ENCODE measurements at places on chromosomes 1 and 21.

DNA sequence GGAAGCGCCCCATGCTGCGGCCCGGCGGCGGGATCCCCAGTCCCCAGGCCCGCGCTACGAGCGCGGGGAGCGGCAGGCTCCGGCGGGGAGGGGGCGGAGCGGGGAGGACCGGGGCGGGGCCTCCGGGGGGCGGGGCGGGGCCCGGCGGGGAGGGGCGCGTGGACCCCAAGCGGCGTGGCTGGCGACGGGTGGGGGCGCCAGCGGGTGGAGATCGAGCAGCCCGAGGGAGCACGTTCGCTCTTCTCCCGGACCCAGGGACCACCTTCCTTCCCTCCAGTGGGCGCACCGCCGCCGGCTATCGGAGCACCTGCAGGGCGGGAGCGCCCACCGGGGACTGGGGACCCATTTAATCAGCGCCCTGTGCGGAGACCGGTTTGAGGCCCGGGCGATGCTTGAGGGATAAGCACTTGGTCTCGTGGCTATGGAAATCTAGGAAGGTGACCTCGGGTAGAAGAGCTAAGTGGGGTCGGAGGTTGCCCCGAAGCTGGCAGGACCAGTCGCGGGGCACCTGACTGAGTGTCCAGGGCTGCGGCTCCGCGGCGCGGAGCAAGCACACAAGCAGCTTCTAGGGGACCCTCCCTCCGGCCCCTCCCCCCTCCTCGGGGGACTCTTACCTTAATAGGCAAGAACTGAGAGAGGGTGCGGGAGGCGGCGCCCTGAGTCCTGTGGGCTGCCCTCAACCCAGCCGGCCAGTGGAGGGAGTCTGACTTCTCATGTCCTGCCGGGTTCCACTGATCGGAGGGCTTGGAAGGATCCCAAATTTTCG lies at the start of gene TSPAN2:
Gene TSPAN2, minus strand, starts transcription at position 84 of the 766 bp plus-strand sequence. Its CDS starts 71 bp downstream, at position 13.
- peak; percentile 45 for DNase-seq

- DNase-seq, result no peak
These were observed 913.5 kb downstream of the MRPL39 start for GRCh38 chr21:24693779-24694178.

DNA sequence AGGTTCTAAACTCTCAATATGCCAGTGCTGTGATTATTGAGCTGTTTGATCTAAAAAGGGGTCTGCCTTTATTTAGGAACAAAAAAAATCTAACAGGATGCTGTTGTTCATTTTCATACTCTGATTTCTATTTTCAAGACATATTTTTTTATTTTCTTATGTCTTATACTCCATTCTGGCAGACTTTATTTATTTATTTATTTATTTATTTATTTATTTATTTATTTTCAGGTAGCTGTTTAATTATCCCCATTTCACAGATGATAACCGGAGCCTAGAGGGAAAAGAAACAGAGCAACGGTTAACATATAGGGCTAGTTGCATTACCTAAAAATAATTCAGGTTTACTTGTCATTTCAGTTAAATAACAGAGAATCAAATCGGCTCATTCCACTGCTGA lies 174.4 kb downstream of the CENPF start:
- no peak for DNase-seq

DNA sequence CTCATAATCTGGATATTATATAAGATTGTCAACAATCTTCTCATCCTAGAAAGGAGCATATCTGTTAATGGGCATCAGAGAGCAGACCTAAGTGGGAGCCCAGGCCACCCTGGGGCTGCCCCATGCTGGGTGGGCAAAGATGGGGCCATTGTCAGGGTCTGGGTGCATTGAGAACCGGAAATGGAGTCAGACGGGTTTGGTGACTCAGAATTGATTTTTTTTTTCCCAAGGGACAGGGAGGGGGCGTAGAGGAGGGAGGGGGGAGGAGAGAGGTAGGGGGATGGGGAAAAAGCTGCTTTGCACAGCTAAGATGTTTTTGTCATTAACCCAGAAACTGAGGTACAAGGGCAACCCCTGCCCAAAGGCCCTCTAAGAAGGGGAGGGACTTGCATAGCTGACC lies 1.3 kb downstream of the ATXN7L2 start:
- peak; percentile 30 for DNase-seq

GRCh38 chr1:185017338-185017737 lies 28.0 kb upstream of the RNF2 start:
- DNase-seq, result peak; percentile 88

GRCh38 chr1:33697816-33698215 lies 166.1 kb upstream of the HMGB4 start:
- no peak for DNase-seq

DNA sequence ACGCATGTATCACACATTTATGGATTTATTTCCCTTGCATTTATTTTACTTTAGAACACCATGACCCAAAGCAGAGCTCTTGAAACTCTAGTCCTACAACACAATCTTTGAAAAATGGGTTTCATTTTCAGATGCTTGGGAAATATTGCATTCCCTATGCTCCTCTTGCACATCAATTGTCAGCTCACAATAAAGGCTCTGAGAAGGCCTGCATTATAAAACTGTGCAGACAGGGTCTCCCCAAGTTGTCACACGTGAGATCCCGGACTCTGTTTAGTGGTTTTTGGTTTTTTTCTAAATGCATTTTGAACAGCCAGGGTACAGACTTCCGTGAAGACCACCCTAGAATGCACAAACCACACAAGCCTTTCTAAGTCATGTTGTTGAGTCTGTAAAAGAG lies 9.9 kb upstream of the B3GALT5 start:
- no peak for DNase-seq

GRCh38 chr1:24725209-24725651 lies 20.0 kb upstream of the CLIC4 start:
- DNase-seq, result peak; percentile 13

DNA sequence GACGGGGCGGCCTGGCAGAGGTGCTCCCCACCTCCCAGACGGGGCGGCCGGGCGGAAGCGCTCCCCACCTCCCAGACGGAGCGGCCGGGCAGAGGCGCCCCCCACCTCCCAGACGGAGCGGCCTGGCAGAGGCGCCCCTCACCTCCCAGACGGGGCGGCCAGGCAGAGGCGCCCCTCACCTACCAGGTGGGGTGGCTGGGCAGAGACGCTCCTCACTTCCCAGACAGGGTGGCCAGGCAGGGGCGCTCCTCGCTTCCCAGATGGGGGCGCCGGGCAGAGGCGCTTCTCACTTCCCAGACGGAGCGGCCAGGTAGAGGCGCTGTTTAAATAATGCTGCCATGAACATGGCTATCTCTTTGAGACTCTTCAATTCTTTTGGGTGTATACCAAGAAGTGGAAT lies 43.7 kb upstream of the ATP6V1G3 start:
- no peak for DNase-seq

GRCh38 chr1:235069577-235070563 lies 58.8 kb downstream of the TOMM20 start:
- peak; percentile 84 for DNase-seq

DNA sequence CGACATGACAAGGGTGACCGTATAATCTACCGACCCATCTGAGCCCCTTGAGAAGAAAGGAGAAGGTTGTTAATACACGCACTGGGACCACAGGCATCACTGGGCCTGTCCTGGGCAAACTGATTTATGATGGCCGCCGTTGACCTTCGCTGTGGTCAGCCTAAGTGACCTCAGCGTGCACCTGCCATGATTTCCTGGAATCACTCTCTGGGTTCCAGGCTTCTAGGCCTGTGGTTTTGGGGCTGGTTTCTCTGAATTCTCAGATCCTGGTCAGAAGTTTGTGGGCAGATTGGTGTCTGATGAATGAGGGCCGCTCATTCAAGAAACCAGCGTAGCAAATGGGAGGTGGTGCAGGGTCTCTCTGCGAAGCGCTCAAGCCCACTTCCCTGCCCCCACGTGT lies 64.0 kb downstream of the SIK1 start:
- no peak for DNase-seq

GRCh38 chr1:27133991-27134390 lies 20.9 kb downstream of the SLC9A1 start:
- no peak for DNase-seq

DNA sequence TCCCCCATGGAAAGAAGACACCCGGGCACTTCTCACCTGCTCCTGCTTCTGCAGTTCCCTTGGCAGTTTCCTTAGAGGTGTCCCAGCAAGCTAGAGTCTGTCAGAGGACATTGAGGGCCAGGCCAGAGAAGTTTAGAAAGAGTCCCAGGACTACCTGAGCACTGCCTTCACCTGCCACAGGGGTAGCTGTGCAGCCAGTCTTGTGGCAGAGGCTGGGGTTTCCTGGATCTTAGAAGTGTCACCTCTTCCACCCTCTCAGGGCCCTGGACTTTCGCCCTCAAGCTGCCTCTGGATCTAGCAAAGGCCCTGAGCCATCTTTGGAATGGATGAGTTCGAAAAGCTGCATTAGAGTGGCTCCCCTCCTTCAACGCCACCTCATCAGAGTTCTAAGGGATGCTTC lies 34.9 kb upstream of the BTG2 start:
- no peak for DNase-seq

DNA sequence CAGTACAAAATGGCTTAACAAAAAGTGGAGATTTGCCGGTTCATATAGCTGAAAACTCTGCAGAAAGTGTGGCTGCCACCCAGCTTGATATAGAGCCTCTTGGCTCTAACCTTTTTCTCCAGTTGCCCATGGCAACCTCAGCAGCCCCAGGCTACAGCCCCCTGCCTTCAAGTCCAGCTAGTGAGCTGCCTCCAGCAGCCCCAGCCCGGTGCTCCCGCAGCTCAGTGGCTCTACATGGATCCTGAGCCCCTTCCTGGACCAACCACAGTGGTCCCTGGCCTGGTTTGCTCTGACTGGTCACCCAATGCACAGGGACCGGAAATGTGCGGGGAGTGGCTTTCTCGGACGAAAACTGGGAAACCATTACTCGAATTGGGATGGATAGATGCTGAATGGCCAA lies 13.3 kb upstream of the ATF3 start:
- no peak for DNase-seq

GRCh38 chr1:198318085-198318484 lies 161.3 kb downstream of the NEK7 start:
- DNase-seq, result no peak

DNA sequence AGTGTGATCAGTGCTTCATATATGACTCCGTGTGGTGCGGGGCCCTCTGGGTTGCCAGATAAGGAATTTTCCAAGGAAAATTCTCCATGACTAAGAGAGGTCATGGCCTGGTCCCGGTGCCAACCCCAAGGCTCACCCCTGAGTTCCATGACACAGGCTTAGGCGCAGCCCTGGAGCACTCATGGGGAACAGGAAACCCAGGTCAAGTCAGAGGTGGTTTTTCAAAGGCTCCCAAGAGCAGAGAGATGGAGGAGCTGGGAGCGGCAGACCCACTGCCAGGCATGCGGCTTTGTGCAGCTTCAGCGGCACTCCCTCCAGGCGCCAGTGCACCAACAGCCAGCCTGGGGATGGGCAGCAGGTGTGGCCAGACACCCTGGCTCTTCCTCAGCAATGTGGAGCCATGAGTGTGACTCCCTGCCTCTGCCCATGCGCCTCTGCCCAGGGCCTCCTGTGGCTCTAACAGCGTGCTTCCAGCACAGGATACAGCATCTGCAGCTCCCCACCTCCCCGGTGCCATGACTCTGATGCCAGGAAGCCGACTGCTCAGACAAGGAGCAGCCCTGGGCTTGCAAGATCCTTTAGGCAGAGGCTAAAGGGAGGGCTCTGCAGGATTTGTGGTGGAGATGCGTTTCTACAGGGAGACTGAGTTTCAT lies 47.3 kb downstream of the GPR161 start:
- no peak for DNase-seq

DNA sequence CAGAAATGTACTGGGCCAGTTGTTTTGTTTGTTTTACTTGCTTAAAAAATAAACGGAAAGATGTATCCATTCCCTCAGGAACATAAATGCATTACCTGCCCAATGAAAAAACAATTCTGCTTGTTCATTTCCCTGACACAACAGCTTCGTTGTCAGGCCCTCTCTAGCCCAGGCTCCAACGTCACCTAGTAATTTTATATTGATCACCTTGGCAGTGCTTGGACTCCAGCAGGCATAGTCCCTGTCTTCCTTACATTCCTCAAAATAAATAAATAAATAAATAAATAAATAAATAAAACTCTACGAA lies 1.2 kb downstream of the CEP170 start:
- no peak for DNase-seq

DNA sequence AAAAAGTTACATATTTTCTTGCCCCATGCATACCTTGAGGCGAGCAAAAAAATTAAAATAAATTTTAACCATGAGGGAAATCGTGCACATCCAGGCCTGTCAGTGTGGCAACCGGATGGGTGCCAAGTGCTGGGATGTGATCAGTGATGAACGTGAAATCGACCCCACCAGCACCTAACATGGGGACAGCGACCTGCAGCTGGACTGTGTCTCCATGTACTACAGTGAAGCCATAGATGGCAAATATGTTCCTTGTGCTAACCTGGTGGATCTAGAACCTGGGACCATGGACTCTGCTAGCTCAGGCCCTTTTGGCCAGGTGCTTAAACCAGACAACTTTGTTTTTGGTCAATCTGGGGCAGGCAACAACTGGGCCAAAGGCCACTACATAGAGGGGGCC lies 67.4 kb upstream of the PODN start:
- DNase-seq, result no peak

GRCh38 chr1:9068981-9069325 lies 482 bp downstream of the SLC2A5 start:
- DNase-seq, result no peak

DNA sequence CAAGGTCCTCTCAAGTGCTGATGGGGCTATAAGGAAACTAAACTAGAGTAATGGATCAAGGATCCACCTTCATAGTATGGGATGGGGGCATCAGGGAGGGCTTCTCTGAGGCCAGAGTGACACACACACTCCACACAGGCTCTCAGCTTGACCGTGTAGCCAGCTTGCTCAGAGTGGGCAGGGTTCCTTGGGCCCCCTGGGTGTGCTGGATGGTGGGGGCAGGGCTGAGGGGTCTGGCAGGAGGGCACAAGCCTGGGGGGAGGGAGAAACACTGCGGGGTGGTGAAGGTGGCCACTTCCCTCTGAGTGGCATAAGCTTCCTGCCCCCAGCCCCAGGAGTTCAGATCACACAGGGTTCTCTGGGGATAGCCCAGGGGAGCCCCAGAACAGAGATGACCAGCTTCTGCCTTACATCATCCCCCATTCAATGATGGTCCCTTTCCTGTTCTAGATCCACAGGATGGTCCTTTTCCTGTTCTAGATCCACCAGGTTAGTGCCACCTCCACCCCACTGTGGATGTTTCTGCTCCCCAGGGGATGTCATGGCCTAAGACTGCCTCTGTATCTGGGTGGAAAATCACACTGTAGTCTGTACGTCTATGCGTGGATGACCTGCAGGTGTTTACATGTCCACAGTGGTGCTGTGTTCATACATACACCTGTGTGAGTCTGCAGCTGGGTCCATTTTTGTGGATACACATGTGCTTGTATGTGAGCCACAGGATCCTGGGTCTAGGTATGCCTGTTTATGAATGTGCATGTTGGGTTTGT lies 525.0 kb downstream of the PTPRU start:
- DNase-seq, result no peak
